ENCODE measurements at places on chromosomes 12 and 14.

- DNase-seq = no peak
Observed at GRCh38 chr14:84273181-84273580, 1256.8 kb upstream of the FLRT2 start.

- DNase-seq = no peak
Observed at GRCh38 chr12:77796775-77797174, 33.9 kb upstream of the NAV3 start.

DNA sequence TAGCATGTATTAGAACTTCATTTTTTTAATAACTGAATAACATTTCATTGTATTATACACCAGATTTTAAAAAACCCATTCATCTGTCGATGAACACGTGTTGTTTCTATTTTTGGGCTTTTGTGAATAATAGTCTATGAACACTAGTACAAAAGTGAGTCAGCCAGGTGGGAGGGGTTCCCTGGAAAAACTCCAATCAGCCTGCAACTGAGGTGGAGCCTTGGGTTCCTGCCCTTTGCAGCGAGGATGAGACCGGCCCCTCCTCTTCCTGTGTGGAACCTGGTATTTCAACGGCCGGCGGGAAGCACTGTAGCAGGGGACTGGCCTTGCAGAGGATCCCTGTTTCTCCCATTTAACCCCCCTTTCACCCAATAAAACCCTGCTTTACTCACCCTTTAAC is 56.1 kb downstream of the LMNTD1 start:
- DNase-seq = no peak

DNA sequence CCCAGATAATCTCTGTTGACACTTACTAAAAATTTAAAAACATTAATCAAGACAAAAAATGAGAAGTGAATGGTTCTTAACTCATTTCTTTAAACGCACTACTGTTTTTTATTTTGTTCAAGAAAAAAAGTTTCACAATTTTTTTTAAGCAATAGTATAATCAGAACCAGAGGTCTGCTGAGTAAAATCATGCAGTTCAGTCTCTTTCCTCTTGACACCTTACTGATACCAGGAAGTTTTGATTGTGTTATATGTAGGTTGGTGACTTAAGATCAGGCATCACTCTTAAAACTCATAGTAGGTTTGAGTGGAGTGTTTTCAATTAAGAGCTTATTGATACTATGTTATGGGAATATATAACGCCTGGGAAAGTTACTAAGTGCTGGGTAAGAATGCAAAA is 121.4 kb downstream of the TRMT5 start:
- no peak for DNase-seq

- no peak for DNase-seq
Observed at GRCh38 chr14:105485739-105486162, 935 bp upstream of the CRIP1 start.

DNA sequence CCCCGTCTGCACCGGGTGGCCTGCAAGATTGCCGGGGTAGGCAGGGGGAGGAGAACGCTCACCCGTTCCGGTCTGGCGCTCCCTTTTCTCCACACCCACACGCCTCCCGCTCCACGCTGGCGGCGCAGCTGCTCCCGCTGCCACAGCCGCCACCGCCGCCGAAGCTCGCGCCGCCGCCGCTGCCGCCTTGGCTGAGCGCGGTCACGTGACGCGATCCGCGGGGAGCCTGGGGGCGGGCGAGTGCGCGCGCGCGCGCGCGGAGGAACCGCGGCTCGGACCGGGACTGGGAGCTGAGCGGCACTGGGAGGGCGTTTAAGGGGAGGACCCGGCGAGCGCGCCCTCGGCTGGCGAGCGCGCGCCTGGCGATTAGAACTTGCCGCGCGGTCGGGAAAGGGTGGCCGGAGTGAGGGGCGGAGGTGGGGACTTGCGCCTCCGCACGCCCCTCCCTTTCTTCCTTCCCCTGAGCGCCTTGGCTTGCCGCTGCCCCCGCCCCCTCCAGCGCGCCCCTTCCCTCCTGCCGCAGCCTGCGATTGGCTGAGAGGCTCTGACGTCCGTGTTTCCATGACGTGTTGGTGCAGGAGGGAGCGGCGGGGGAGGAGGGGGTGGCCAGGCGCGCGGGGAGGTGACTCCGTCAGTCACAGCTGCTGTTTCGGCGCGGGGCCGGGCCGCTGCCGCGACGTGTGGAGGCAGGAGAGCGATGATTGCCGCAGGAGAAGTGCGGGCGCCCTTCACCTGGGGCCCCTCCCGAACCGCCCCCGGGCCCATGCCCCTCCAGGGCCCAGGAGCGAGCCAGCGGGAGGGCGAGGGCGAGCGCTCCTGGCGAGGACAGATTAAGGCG is 738 bp upstream of the ATP2B1 start:
- peak; percentile 87 for DNase-seq

DNA sequence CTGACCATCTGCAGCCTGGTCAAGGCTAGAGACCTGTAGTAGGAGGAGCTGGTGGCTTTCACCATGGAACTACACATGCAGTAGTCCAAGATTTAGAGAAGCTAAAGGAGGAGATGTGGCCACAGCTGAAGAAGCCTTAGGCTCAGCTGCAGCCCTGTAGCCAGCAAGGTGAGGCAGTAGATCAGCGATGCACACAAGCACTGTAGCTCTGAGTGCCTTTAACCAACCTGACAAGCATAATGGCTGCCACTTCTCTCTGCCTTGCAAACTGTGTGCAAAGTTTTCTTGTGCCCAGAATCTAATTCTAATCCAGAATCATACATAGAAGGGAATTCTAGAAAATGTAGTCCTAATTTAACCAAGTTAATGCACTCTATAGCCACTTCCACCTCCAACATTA is 159.0 kb upstream of the ARID2 start:
- no peak for DNase-seq

DNA sequence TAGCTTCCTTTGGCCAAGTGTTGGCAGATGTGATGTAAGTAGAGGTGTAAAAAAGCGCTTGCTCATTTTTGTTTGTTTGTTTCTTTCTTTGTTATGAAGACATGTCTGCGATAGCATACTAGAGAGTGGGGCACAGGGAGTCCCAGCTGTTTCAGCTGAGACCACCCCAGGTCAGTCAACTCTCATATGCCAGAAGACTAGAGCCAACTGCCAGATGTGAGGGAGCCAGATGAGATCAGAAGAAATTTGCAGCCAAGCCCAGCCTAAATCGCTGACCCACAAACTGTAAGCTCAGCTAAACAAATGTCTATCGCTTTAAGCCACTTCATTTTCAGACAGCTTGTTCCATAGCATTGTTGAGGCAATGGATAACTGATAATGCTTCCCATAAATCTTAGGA is 397.1 kb downstream of the APAF1 start:
- no peak for DNase-seq

DNA sequence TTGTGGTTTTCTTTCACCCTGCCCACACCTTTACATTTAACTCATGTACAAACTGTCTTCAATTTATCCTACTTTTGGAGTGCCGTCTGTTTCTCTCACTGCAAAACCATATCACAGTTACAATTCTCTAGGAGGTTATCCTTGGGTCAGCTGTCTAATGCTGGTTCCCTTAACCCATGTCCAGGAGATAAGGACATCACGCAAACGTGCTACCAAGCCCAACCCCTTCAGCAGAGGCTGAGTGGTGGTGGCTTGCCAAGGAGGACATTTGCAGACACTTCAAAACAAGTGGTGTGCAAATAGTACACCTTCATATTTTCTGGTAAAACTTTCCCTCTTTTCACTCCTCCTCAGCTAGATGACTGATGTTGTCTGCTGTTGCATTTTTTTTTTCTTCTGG is 167.9 kb downstream of the PAX9 start:
- DNase-seq = no peak

GRCh38 chr12:72010356-72010755 is 71.7 kb downstream of the TPH2 start:
- no peak for DNase-seq

GRCh38 chr12:1773937-1774655 is 46.3 kb upstream of the LRTM2 start:
- no peak for DNase-seq

DNA sequence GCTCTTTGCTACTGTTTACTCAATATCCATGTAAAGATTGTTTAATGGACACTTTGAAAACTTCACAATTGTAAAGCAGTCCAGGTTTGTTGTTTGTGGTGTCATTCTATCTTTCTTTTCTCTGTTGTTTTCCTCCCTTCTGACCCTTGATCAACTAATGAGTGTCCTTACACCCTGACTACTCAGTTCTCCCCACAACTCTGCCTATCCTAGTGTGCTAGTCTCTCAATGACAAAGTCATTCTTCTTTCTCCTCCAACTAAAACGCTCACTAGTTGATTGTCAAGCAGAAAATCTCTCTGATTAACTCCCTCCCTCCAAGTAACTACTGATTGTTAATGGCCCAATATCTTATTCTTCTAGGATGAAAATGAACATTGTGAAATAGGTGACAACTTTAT is 148.5 kb upstream of the FBXO33 start:
- DNase-seq = no peak

GRCh38 chr12:13195250-13195649 is 1.3 kb upstream of the EMP1 start:
- DNase-seq = no peak

DNA sequence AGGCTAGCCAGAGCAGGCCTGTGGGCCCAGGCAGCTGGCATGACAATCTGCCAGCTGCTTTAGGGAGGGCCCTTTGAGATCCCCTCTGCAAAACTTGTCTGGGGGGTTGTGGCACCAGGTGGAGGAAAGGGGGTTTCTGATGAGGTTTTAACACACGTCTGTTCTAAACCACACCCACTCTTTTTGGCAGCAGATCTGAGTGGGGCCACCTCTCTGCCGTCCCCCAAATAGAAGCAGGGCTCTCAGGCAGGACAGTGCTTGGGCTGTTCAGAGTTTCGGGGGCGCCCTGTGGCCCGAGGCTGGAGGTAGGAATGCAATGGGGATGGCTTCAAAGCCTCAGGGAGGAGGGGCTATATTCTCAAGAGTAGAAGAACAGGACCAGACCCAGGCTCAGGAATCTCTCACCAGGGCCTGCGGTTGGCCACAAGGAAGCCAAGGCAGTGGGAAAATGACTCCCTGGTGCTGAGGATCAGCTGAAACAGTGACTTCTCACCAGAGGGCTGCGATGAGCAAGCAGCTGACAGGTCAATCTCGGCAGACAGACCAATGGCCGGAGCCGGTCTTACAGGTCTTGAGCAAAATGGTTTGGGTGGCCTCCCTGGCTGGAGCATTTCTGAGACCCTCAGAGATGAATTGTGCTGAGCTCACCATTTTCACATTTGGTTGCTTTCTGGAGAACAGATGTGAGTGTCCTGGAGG is 1.5 kb upstream of the KRT5 start:
- DNase-seq = no peak

GRCh38 chr12:90827567-90827966 is 127.4 kb downstream of the CCER1 start:
- DNase-seq = no peak

DNA sequence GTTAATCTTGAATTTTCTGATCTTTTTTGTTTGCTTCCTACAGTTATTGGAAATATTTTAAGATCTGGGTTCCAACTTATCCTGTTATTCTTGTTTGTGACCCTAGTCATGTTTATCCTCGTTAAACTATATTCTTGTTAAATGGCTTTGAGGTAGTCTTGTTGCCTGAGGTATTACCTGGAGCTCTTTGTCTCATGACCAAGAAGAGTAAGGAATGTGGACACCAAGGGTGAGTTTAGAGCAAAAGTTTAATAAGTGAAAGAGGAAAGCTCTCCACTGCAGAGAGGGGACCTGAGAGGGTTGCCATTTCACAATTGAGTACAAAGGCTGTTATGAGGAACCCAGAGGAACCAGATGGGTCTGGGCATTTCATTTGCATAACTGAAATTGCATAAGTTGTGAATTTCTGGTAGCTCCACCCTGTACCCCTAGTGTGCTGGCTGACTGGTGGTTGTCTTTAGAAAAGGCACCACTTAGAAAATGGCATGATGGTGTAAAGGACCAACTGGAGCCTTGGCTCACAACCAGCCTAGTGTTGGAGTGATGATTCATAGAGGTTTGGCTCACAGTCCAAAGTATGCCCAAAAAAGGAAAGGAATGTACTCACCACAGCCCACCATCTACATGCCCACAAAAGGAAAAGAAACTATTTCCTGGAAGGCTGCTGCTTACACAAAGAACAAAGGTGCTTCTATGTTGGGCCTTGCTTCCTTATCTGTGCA is 36.7 kb upstream of the RESF1 start:
- DNase-seq = no peak

DNA sequence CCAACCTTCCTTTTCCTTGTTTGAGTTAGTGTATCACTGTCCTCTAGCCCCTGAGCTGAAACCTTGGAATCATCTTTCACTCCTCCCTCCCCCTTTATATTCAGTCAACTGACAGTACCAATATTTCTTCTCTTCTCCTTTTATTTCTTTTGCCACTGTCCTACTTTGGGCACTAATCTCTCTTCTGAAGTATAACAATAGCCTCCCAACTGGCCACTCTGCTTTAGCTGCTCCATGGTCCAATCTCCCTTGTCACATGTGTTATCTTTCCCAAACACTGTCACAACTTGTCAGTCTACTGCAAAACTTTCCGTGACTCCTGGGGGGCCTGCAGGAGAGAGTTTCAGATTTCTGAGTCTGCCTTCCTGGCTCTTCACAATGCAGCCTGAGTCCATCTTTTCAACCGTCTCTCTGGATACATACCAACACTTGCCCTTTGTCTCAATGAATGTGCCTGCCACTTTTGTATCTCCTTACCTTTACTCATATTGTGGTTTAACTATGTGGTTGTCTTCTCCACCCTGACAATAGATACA is 471.2 kb downstream of the DIO2 start:
- no peak for DNase-seq

- DNase-seq = no peak
Observed at GRCh38 chr14:104702106-104702505, 12.7 kb downstream of the INF2 start.

DNA sequence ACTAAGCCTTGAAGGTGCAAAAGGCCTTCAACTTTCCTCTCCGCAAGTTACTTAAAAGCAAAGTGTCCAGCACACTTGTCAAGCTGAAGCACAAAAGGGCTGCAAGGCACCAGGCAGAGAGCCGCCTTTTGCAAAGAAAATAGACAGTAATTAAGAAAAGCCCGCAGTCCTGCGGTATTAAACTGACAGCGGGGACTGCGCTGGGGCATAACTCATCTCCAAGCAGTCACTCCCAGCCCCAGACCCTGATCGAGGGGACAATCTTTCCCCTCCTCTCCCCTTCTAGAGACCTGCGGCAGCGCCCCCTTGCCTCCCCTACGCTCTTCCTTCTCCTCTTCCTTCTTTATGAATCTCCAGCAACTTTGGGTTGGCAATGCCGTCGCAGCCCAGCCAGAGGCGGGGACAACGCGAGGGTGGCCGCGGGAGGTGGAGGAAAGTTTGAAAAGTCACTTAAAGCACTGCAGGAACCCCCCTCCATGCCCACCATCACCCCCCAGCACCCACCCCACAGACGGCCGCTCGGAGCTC is 200.9 kb upstream of the CAND1 start:
- DNase-seq = no peak

GRCh38 chr12:77031745-77032144 is 33.6 kb downstream of the E2F7 start:
- no peak for DNase-seq

- no peak for DNase-seq
Observed at GRCh38 chr14:99781091-99781490, 12.1 kb upstream of the EML1 start.

- no peak for DNase-seq
Observed at GRCh38 chr14:91008759-91009409, 51.6 kb downstream of the RPS6KA5 start.

GRCh38 chr12:68667291-68667690 is 19.5 kb upstream of the NUP107 start:
- no peak for DNase-seq

- no peak for DNase-seq
Observed at GRCh38 chr12:111992464-111992863, 20.5 kb downstream of the TMEM116 start.

All from NCI-H1048 (cell line).